ENCODE measurements at places on chromosomes 12 and 14.

GRCh38 chr14:61468063-61468825 is 146.9 kb downstream of the PRKCH start:
- DNase-seq: no peak

DNA sequence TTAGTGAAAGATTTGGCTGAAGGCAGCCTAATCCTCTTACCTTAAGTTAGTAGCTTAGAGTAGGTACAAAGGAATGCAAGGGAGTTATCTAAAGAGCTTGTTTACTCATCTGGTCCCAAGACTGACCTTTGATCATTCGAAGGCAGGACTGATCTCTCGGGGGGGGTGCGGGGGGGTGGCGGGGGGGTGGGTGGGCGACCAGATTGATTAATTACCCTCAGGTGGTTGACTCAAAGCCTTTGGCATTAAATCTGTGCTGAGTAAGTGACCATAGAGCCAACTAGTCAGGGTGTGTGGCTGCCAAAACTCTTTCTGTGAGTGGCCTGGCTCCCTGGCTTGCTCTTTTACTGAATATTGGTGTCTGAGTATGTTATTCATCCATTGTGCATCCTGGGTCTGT is 731.9 kb upstream of the FBXO33 start:
- no peak for DNase-seq

DNA sequence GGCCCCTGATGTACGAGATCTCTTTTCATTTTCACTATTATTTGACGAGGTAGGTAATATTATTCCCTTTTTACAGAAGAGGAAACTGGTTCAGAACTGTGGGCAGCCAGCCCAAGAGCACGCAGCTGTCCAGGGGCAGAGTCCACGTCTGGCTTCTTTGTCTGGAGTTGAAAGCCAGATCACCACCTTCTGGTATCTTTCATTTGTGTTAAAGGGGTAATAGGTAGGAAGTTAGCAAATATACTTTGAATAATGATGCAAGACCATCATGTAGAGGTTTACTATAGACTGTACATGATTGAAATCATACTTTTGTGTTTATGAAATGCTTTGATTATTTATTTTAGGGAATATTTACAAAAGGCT is 144.1 kb upstream of the AMIGO2 start:
- no peak for DNase-seq

- DNase-seq: no peak
Observed at GRCh38 chr14:94572637-94573303, 8.5 kb upstream of the SERPINA5 start.

GRCh38 chr14:101504096-101504948 is 57.0 kb upstream of the DIO3 start:
- no peak for DNase-seq

- no peak for DNase-seq
Observed at GRCh38 chr12:66393890-66394289, 91.6 kb downstream of the HELB start.

DNA sequence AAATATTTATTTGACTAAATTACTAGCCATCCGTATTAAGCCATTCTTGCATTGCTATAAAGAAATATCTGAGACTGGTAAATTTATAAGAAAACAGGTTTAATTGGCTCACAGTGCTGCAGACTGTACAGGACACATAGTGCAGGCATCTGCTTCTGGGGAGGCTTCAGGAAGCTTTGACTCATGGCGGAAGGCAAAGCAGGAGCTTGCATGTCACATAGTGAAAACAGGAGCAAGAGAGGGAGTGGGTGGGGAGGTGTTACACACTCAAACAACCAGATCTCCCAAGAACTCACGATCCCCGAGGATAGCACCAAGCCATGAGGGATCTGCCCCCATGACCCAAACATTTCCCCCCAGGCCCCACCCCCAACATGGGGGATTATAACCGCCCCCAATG is 26.7 kb upstream of the RAB21 start:
- DNase-seq: no peak

- DNase-seq: no peak
Observed at GRCh38 chr12:43245947-43246346, 306.1 kb downstream of the ADAMTS20 start.

DNA sequence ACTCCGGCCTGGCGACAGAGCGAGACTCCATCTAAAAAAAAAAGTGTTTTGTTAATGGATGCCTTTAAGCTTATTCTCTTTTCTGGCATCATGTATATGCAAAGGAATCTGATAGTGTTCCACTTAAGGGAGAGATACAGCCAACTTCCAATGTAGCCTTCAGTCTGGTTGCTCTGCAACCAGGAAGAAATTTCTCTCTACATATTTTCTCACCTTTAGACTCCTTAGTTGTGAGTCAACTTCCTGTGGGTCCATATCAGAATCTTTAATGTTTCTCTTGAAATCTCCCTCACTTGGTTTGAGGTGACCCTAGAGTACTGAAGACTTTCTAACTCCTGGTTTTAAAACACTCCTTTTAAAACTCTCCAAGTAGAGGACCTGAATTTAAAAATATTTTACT is 340.4 kb downstream of the SLC6A15 start:
- DNase-seq: no peak

GRCh38 chr14:71078500-71078899 is 171.2 kb downstream of the PCNX1 start:
- DNase-seq: no peak

DNA sequence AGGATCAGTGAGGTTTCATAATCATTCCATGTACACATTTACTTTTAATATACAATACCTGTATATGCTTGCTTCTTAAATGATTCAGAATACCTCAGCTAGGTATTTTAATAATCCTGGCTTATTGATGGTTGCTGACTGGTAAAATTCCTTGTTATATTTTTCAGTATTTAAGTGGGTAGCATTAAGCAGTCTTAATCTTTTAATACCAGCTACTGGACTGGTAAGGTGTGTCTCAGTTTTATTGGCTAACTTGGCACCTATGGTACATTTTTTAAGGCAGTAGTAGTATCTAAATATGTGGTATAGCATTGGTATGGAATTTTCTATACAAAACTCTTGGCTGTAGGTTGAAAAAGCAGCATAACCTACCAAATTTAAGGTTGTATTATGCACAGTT is 96.6 kb downstream of the RAD52 start:
- no peak for DNase-seq

- no peak for DNase-seq
Observed at GRCh38 chr12:2372178-2372577, 319.4 kb downstream of the CACNA1C start.

- DNase-seq: no peak
Observed at GRCh38 chr12:57370696-57371095, 60.1 kb downstream of the R3HDM2 start.

GRCh38 chr12:128690641-128691040 is 133.1 kb downstream of the SLC15A4 start:
- DNase-seq: no peak

GRCh38 chr14:84129941-84130340 is 1400.0 kb upstream of the FLRT2 start:
- no peak for DNase-seq

DNA sequence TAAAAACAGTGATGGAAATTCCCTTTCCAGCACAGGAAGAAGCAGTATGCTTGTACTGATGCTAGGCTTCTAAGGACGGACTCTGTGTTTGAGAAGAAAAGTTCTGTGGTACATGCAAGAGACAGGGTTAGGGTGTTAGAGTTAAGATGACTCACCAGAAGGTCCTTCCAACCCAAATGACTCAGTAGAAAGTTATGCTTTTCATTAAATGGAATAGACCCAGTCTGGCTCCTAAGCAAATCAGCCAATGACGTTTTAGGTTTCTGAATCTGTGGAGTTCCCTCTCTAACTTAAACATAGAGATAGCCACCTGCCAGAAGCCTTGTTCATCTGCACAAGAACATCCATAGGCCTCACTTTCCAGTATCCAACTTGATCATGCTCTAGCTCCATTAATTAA is 5.7 kb downstream of the PTHLH start:
- no peak for DNase-seq

GRCh38 chr12:27824126-27824842 is 44.2 kb upstream of the MANSC4 start:
- DNase-seq: no peak

DNA sequence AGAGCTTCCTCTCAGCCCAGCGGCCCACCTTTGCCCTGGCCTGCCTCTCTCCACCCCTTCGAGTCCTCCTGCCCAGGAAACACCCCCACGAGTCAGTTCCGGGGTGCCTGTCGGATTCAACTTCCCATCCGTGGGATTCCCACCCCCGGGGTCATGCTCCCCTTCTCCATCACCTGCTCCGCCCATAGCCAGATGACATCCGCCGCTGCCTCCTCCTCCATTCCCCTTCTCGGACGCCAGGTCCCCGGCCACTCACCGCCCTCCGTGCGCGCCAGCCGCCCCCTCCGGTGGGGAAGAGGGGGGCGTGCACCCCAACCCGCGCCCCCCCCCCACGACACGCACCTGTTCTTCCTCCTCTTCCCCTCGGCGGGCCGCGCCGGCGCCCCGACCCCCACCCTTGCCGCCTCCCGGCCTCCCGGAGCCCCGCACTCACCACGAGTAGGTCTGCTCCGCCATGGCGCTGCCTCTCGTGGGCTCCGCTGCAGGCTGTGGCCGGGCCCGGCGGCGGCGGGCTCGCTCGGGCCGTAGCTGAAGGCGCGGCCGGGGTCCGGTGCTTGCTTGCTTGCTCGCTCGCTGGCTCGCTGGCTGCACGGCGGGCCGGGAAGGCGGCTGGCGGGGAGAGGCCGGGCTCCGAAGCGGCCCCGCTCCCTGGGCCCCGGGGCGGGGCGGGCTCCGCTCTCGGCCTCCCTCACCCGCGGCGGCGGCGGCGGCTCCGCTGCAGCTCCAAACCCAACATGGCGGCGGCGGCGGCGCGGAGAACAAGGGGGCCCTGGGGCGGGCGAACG is 554 bp downstream of the SPPL3 start:
- peak; percentile 56 for DNase-seq

GRCh38 chr14:52649511-52649910 is 45.8 kb downstream of the ERO1A start:
- no peak for DNase-seq

- no peak for DNase-seq
Observed at GRCh38 chr12:42963988-42964387, 374.4 kb upstream of the PRICKLE1 start.

DNA sequence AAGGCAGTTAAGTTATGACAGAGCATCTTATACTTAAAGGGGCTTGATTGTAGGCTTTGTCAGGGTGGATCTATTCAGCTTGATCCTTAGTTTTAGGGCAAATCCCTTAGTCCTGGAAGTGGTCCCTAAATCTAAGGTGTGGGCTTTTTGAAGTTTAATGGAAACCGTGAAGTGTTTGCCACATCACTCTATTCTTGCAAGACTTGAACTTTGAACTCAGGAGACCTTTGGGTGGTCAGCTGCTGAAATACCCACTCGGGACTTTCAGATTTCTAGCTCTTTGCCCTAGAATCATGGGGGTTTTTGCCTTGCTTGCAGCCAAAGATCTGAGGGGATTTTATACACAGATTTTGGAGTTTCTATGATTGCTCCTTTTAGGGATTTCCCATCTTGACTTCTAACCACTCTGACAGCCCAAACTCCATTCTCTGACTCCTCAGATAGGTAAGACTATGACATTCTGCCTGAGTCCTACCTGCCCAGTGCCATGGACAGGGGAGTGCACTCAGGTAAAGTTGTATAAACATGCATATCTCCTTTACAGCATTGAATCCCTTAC is 39.9 kb downstream of the SNAPC1 start:
- DNase-seq: no peak

GRCh38 chr14:59463787-59464485 is 1.2 kb downstream of the GPR135 start:
- no peak for DNase-seq

DNA sequence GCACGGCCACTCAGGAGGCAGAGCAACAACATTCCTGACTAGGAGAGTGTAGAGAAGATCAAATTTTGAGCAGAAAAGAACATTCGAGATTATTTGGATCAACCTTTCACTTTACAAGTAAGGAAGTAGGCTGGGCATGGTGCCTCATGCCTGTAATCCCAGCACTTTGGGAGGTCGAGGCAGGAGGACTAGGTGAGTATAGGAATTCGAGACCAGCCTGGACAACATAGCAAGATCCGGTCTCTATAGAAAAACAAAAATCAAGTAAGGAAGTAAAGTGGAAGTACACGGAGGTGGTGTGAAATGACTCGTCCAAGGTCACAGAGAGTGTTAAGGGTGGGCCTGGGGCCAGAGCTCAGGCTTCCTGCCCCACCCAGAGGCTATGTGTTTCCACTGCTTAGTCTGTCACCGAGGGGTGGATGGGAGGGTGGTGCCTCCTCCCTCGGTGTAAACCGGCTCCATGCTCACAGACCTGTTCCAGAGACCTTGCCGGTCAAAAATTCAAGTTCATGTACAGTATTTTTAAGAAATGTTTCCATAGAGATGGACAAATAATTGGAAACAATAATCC is 51.9 kb downstream of the MAP1LC3B2 start:
- DNase-seq: no peak

DNA sequence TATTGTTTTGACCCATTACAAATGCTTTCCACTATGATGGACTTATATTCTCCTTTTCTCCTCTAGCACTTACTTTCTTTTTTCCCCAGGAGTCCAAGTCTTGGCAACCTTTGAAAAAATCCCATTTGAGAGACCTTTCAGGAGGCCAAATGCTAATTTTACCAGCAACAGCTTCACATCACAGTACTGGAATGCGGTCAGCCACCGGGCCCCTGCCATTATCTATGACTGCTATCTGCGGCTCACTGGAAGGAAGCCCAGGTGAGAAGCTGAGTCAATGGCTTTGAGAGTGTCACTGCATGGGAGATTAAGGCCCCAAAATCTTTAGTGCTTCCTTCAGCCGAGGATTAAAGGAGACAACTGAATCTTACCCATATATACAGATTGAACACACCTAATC is 64.2 kb downstream of the ERGIC2 start:
- DNase-seq: no peak

- no peak for DNase-seq
Observed at GRCh38 chr14:94401083-94401482, 12.7 kb upstream of the SERPINA1 start.

GRCh38 chr12:11130999-11131398 is 3.4 kb downstream of the TAS2R30 start:
- no peak for DNase-seq

- no peak for DNase-seq
Observed at GRCh38 chr14:50242566-50243310, 11.4 kb upstream of the SOS2 start.

DNA sequence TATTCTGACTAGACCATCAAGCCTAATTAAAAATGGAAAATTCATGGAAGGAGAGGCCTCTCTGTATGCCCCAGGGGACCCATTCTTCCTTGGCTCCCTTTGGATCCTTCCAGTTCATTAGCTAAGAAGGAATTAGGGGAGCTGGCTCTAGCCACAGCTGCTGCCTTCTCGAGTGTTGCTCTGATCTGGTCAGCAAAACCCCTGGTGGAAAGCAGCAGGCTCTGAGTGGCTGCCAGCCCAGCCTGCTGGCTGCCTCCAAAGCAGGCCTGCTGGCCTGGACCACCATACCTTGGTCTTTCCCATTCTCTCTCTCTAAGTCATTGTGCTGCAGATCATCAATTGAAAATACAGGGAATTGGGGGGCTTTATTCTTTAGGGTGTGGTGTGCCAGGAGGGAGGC is 29.0 kb upstream of the AKAP6 start:
- DNase-seq: no peak

- no peak for DNase-seq
Observed at GRCh38 chr12:51829011-51829481, 19.5 kb downstream of the FIGNL2 start.

GRCh38 chr12:49086116-49086515 is 8.5 kb downstream of the DHH start:
- DNase-seq: no peak

GRCh38 chr14:91138511-91139359 is 24.9 kb downstream of the DGLUCY start:
- peak; percentile 32 for DNase-seq

GRCh38 chr12:65894088-65894487 is 69.8 kb downstream of the HMGA2 start:
- DNase-seq: no peak

GRCh38 chr12:89732522-89732921 is 23.9 kb upstream of the ATP2B1 start:
- no peak for DNase-seq

All from RPMI8226 (cell line).